Cardiac muscle cell (in vitro differentiated cells and primary cell): ENCODE measurements at places on chromosomes 13 and 19. TPM values are rescaled to one million over a fixed set of nuclear protein-coding genes. Genes with fewer than 3 reads are reported as not detected.

DNA sequence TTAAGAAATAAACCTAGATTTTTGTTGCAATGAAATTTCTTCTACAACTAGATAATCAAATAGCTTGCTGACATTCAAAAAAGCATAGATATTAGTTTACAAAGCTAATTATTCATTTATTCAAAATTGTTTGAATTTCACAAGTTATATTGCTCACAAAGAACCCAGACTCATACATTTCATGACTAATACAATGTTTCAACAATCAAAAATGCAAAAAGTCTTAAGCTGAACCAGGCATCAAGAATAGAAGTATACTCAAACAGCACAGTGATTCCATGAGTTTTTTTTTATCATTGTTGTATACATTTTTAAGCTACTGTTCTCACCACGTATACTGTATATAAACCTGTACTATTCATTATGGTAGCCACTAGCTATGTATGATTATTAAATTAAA, 51.0 kb downstream of the DIAPH3 start:
- peaks cover 6% of the 10 kb centered on the region for H3K4me1 ChIP-seq
- H3K27me3 ChIP-seq, result no peaks in the 10 kb centered on the region
- no peak overlapping the region for H3K27ac ChIP-seq
- DNase-seq, result peak; percentile 19
- H3K36me3 ChIP-seq, result no peaks in the 10 kb centered on the region
- no peak overlapping the region for H3K4me3 ChIP-seq

GRCh38 chr19:55643887-55644176, 383 bp downstream of the ZNF581 start:
- H3K27me3 ChIP-seq, result no peaks in the 10 kb centered on the region
- H3K36me3 ChIP-seq, result no peaks in the 10 kb centered on the region
- peak overlapping the region; percentile 95 for H3K4me3 ChIP-seq
- H3K4me1 ChIP-seq, result peaks cover 19% of the 10 kb centered on the region
- no peak for DNase-seq

The SLC7A9 gene
- 0.67 TPM in 1 of 2 replicates, not detected in the other for polyA plus RNA-seq

The ATP11A gene
- polyA plus RNA-seq, result 38.0 and 55.7 TPM in 2 replicates
